Effector memory CD4-positive, alpha-beta T cell (primary cell): ENCODE measurements at places on chromosomes 12 and 14.

GRCh38 chr12:118325081-118325480, 47.6 kb downstream of the TAOK3 start:
- no peak for DNase-seq

- DNase-seq, result no peak
Measured at GRCh38 chr14:31122098-31122611, 85.4 kb downstream of the HECTD1 start.

GRCh38 chr14:101294136-101294535, 267.2 kb upstream of the DIO3 start:
- no peak for DNase-seq

DNA sequence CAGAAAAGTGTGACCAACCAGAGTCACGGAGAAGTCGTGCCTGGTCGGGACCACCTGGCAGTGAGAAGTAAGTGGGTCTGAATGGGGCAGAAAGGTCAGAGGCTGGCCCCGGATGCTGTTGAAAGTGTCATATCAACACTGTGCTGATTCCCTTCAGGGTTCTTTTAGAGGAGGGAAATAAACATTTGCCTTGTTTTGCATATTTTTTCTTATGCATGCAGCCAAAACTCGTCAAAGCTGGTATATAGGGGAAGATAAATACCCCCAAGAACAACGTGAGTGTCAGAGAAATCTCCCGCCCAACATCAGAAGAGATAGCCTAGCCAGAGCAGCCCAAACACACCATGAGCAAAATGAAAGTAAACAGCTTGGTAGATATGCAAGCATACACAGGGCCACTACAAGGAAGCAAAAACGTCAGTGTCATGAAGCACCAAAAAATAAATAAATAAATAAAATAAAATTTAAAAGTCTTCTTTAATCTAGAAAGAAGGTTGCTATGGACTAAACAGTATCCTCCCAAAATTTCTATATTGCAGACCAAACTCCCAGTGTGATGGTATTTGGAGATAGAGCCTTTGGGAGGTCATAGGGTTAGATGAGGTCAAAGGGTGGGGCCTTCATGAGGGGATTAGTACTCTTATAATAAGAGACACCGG, 22.1 kb downstream of the EIF5 start:
- DNase-seq, result no peak

GRCh38 chr14:64663174-64663573, 41.0 kb upstream of the PLEKHG3 start:
- DNase-seq, result no peak

- peak; percentile 52 for DNase-seq
Measured at GRCh38 chr14:100159094-100159864, at the start of gene DEGS2. DEGS2 (minus strand) TSS chr14:100159645; CDS start chr14:100159587, 58 bp downstream.

- no peak for DNase-seq
Measured at GRCh38 chr12:114949058-114949820, 265.3 kb upstream of the TBX3 start.

DNA sequence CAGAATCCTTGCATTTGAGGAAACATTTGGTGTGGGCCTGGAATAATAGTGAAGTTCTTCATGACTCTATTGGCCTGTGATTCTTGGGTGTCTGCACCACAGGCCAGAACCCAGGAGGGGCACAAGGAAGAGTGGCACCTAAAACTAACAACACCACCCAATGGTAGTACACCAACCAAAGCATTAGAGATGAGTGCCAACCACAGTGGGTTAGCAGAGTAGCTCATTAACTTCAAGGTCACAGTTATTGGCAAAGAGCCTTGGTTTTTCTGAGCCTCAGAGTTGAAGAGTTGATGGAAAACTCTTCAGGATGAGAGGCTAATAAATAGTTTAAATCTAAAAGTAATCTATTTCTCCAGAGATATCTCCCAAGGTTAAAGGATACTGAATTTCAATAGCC, 57.0 kb downstream of the HELB start:
- DNase-seq, result no peak

GRCh38 chr12:92289629-92290349, 144.1 kb upstream of the BTG1 start:
- DNase-seq, result no peak

GRCh38 chr14:96205978-96206360, 1.3 kb downstream of the BDKRB2 start:
- DNase-seq, result no peak

DNA sequence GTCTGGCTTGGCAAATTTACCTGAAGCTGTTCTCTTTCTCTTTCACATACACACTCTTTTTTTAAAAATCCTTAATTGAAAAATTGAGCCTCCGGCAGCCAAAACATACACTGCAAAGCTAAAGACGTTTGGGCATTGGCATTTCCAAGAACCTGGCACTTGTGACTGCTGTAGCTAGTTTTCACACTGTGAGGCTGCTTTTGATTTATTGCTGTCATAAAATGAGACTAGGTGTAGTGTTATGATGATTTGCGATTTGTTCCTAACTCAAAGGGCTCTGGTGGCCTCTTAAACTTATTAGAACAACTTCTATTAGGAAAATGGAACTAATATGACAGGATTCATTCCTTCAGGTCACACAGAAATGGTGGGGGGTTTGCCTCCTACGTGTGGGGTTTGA, 377.1 kb upstream of the FAR2 start:
- no peak for DNase-seq

- DNase-seq, result no peak
Measured at GRCh38 chr14:100828031-100828769, 2.3 kb downstream of the MEG3 start.

GRCh38 chr12:124868252-124869058, 4.8 kb upstream of the SCARB1 start:
- DNase-seq, result no peak

DNA sequence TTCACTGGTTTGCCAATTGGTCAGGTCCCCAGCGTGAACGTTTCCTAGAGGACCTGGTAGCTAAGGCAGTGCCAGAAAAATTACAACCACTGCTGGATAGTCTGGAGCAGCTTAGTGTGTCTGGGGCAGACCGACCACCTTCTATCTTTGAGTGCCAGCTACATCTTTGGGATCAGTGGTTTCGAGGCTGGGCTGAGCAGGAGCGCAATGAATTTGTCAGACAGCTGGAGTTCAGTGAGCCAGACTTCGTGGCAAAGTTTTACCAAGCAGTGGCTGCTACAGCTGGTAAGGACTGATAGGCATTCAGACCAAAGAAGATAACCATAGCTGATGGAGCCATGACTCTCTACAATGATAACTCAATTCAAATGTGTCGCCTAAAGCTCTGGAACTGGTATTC, 2.5 kb downstream of the C14orf119 start:
- DNase-seq, result no peak

- no peak for DNase-seq
Measured at GRCh38 chr14:102080183-102081080, 6.4 kb downstream of the HSP90AA1 start.

DNA sequence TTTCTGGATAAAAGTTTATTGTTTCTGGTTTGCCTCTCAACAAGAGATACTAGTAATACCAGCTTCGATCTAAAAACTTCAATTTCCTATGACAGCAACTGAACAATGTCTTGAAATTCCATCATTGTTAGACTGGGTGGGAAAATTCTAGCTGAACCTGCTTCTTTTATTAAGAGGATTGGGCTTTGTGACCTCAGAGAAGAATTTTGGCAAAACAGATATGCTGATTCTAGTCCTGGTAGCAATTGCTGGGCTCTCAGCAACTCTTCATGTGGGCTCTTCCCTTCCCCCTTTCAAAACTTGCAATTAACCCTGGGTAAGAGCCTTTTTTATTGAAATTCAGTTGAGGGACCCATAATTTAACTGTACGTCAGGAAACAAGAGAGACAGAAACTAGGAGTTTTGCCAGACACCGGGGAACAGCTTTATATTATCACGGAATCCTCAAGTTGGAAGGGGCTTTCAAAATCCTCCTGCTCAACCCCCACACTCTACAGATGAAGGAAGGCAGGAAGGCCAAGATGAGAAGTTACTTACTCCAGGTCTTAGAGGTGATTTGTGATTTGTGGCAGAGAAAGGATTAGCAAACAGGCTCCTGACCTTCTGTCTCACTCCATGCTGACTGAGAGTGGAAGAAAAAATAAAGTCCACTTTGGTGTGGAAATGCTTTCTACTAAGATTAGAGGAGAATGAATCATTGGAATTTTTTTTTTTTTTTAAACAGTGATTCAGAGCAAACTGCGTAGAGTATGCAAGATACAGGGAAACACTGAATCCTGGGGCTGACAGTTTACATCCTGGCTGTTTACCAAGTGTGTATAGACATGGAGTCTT, 239.0 kb upstream of the ATP2B1 start:
- no peak for DNase-seq

DNA sequence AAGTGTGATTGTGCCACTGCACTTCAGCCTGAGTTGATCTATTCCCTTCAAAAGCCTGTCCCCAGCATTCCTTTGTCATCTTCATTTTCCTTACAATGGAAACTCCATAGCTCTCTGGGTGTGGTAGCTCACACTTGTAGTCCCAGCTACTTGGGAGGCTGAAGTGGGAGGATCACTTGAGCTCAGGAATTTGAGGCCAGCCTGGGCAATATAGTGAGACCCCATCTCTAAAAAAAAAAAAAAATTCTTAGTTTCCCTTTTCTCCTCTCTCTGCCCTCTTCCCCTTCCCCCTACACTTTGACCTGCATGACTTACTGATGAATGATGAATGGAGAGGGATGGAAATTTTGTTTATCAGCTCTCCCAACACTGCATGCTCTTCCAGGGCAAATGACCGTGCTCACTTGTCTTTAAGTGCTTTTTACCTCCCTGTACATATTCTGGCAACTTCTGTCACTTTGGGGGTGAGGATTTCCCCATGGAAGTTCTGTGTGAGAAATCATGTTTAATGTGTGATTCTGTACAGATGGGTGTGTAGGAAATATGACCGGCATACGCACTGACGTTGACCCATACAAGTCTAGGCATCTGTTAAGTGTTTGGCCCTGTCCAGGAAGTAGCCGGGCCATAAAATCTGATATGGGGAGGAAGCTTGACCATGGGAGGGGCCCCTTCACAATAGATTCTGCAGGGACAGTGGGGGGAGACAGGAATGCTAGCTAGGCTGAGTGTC, 65.4 kb downstream of the ZFP36L1 start:
- no peak for DNase-seq

DNA sequence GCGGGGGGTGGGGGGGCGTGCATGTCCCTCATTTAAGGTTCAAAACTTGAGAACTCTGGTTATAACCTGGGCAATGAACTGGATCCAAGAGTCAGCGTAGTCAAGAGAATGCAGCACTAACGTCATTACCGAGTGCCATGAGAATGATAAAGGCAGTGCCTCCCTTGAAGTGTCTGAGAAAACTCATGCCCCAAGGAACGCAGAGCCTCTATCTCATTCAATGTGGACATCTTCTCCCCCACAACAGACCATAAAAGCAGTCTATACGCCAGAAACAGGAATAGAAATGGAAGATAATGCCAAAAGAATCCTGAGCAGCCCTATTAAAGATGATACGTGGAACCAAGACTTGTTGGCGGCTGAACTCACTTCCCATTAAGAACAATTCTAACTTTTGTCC, 208.6 kb downstream of the MED13L start:
- DNase-seq, result no peak

- no peak for DNase-seq
Measured at GRCh38 chr12:98698603-98699463, 53.7 kb downstream of the APAF1 start.

DNA sequence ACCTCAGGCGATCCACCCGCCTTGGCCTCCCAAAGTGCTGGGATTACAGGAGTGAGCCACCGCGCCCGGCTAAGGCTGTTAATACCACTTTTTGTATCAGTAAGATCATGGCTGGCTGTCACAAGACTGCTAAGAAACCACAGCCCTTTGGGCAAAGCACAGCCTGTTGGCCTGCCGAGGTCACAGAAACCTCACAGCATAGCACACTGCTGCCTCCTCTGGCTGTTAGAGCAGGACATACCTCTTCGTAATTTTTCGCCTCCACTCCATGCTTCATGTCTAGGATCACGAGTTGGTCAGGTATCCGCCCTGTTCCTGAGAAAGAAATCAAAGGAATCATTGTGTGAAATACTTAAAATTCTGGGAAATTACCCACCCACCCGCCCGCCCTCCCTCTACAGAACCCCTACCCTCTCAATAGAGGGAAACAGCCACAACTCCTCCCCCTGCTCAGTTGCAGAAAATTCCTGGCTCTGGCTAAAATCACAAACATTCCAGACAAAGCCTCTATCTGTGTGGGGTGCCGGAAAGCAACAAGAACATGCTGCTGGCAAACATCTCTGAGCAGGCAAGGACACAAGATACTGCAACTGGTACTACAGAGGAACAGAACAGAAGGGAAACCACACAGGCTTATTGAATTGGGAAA, 20.7 kb upstream of the NEK9 start:
- DNase-seq, result no peak

- no peak for DNase-seq
Measured at GRCh38 chr14:56098021-56098420, 20.2 kb upstream of the PELI2 start.

DNA sequence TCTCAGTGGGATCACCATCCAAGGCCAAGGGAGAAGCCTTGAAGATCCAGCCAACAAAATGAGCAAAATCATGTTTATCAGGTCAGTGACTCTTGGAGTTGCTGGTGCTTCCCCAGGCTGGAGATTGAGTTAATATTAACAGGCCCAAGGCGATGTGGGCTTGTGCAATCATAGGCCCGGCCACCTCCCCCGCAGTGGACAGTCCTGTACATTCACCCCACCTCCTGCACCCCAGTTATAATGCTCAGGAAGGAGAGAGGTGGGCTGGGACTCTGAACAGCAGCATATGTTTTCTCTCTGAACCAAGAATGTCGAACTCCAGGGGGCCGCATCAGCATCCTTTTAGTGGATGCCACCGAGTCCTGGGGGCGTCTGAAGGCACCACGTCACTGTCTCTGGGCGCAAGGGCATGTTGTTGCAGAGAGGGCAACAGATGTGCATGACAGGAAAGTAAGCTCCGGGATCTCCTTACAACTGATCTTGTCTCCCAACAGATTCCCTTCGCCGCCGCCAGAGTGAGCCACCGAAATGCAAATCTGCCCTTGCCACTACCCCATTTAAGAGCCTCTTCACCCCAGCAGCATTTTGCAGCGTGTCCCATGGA, 32.2 kb upstream of the SERPINA6 start:
- DNase-seq, result no peak

DNA sequence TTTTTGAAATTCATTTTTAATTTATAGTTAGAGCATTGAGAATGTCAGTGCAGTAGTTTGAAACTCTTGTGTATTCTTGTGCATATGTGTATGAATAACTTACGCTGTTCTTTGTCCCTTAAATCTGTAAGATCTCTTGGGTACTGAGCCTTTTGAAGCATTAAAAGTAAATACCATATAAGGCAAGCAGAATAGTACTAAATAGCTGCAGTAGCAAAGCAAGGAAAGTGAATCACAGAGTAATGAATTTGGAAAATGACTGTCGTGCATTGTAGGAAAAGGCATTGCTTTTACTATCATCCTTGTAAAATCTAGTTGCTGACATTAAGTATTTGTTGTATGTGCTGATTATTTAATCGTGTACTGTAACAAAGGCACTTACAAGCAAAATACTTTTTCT, 12.1 kb downstream of the CNOT2 start:
- no peak for DNase-seq
